Central memory CD4-positive, alpha-beta T cell (primary cell): ENCODE measurements at places on chromosomes 4 and X.

DNA sequence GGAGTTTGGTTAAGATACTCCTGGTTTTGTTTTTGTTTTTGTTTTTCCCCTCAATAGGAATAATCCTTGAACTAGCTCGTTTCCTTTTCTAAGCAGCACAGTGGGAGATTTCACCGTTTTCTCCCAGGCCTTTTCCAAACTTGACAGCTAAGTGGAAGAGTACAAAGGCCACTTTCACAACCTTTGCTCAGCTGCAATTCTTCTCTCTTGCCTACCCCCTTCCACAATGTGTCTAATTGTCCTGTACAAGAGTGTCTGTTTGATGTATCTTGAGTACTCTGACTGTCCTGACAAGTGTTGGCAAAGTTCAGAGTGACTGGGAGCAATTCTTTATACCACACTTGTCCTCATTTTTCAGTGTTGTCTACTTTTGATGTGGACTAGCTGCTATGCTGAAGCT, 674.3 kb upstream of the AMOT start:
- no peak for DNase-seq

- DNase-seq: no peak
These were observed 165.3 kb upstream of the RPS6KA3 start for GRCh38 chrX:20432048-20432447.

DNA sequence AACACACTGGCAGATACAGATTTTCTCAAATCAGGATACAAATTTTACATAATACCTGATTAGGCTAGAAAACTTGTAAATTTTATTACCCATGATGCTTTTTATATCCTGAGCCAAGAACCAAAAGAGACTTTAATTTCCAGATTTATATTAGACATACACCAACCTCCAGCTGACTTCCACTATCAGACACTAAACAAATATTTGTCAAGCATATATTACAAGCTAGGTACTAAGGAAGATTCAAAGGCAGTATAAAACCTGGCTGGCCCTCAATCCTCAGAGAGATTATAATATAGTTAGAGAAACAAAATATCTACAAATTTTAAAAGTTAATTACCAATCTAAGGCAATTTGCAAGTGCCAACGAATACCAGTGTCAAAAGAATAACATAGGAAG, 357.8 kb upstream of the F9 start:
- no peak for DNase-seq

- DNase-seq: no peak
These were observed 58.9 kb upstream of the PGM2 start for GRCh38 chr4:37767546-37767945.

GRCh38 chr4:72451349-72451748, 117.7 kb downstream of the ADAMTS3 start:
- no peak for DNase-seq

DNA sequence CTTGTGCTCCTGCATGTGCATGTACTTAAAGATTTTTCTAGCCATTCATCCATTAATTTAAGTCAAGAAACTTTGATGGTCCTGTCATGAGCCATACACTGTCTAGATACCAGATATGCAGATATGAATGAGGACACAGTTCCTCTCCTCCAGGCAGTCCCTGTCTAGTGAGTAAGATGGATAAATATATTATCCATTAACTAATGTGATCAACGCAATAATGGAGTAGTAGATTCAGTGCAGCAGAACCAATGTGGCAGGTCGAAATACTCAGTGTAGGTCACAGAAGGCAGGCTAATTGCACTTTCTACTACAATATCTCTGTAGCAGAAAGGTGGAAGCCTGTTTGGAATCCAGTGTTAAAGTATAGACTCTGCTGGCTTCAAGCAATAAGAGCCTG, 112.5 kb downstream of the PCDH7 start:
- DNase-seq: no peak

GRCh38 chrX:65744965-65745364, 77.5 kb downstream of the MSN start:
- DNase-seq: no peak

DNA sequence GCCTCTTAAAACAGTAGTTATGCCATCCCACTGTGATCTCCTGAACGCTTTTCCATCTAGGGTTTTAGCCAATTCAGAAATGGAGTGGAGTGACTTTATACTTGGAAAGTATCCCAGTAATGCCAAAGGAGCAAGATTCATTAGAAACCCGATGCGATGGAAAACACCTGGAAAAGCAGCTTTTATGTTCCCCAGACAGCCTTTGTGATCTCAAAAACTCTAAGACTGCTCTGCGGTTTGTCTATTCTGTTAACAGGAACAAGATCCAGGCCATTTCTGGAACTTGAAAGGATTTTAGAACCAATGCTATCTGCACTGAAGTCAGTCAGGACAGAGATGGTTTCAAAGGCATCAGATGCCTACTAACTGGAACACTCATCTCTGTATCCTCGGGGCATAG, 145.1 kb downstream of the APBB2 start:
- no peak for DNase-seq

DNA sequence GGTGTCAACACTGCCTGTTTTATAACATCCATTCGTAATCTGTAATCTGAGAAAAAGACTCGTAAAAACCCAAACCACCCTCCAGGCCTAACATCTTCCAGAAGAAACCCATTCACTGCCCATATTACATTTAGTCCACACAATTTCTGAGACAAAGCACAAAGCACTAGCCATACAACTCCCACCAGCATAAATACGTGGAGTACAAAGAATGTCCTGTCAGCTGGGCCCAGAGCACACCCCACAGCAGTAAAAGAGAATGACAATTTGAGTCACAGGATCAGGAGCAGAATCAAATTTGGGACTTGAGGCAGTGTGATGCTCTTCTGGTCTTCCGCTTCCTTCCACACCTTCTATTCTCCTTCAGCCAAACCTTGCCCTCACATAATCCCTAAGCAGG, 6.8 kb downstream of the MECP2 start:
- no peak for DNase-seq

DNA sequence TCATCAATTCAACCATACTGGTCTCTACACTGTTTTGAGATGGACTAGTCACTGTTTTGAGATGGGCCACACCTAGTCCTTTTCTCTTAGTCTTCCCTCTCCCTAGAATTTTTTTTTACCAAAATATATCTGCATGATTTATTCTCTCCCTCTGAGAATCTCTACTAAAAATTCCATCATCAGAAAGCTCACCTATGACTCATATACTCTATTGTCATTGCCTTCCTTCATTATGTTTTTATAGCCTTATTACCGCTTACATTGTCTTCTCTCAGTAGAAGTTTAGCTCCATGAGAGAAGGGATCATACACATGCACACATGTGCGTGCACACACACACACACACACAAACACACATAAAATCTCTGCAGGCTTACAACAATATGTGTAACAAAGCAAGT, 303.6 kb downstream of the PCDH10 start:
- no peak for DNase-seq

DNA sequence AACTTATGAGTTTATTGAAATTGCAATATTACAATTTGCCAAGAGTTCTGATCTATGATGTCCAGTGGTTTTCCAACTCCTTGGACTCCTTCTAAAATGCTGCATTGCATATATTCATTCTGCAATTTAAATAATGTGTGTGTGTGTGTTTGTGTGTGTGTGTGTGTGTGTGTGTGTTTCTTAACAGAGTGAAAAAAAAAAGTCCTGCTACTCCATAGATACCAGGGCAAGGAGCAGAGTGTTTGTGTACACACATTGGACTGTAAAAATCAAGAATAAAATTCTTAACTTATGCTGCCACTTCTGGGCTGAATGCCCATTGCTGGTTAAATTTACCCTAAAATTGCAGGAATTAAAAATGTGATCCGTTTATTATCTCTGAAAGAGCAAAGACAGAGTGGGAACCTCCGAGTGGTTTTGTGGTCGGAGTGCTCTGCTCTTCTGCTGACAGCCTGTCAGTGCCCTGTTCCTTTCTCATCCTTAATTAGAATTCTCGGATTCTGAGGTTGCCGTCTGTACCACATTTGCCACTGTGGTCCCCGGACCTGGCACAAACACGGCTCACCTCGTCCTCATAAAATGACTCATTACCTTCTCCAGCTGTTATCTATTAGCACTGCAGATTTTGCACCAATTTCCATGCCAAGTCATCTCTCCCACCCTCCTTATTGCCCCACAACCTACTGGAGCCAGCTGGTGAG, 355.5 kb downstream of the KCNIP4 start:
- no peak for DNase-seq

GRCh38 chrX:57044245-57044644, 48.9 kb upstream of the SPIN3 start:
- DNase-seq: no peak

DNA sequence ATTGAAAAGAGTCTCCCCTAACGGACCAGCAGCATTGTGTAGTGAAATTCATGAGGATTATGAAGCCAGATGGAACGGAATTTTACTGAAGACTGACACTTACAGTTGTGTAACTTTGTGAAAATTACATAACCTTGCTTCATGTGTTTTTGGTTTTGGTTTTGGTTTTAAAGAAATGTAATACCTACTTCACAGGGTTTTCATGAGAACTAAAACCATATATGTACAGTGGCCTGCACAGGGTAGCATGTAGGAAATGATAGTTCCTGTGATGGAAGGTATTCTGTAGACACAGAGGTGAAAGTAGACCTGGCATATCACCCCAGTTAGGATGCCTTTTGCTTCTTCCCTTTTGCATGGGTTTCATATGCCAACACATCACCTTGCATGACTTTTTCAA, 247.0 kb downstream of the BANK1 start:
- DNase-seq: no peak
